ENCODE measurements at places on chromosomes 6 and 20. TPM values are rescaled to one million over a fixed set of nuclear protein-coding genes. Genes with fewer than 3 reads are reported as not detected.

The PET117 gene
- 14.1 TPM for total RNA-seq

The FLRT3 gene
- not detected for total RNA-seq

The EPHA7 gene
- total RNA-seq, result not detected

The TAAR5 gene
- total RNA-seq, result not detected

The SIRPB1 gene
- 7.2 TPM for total RNA-seq

The LY6G6C gene
- not detected for total RNA-seq

The ADTRP gene
- 7.0 TPM for total RNA-seq

The EPB41L1 gene
- total RNA-seq, result 0.30 TPM

The PACRG gene
- not detected for total RNA-seq

The CCN6 gene
- not detected for total RNA-seq

The LCA5 gene
- total RNA-seq, result 0.23 TPM

The C4A gene
- 6.7 TPM for total RNA-seq

The APOBEC2 gene
- total RNA-seq, result not detected

The HLA-DQB1 gene
- 6.3 TPM for total RNA-seq

The EYA2 gene
- not detected for total RNA-seq

The TRIM10 gene
- not detected for total RNA-seq

The CGA gene
- not detected for total RNA-seq

The NCOA7 gene
- total RNA-seq, result 75.1 TPM

The ULBP3 gene
- total RNA-seq, result not detected

The APOM gene
- total RNA-seq, result 1.3 TPM

The SLC35D3 gene
- total RNA-seq, result not detected

The RAET1E gene
- total RNA-seq, result not detected

The SIRPB2 gene
- not detected for total RNA-seq

The DYNLT2 gene
- total RNA-seq, result 4.6 TPM

The SIRPD gene
- total RNA-seq, result not detected

The OR2H1 gene
- total RNA-seq, result not detected

The RBPJL gene
- total RNA-seq, result not detected

The IL20RA gene
- not detected for total RNA-seq

The C6orf163 gene
- 5.7 TPM for total RNA-seq

The KIFC1 gene
- total RNA-seq, result 0.69 TPM

The RAMACL gene
- total RNA-seq, result 0.41 TPM

The OTOR gene
- not detected for total RNA-seq

The GJA10 gene
- not detected for total RNA-seq

The ACTL10 gene
- total RNA-seq, result 6.0 TPM

The CFB gene
- not detected for total RNA-seq

The KIAA0408 gene
- total RNA-seq, result 6.9 TPM

The ENPP5 gene
- 0.89 TPM for total RNA-seq

The BMP6 gene
- total RNA-seq, result not detected

The HLA-DQA2 gene
- total RNA-seq, result not detected

The GPX5 gene
- total RNA-seq, result not detected

The MAFB gene
- total RNA-seq, result 2.6 TPM

The FKBP1C gene
- not detected for total RNA-seq

The LY6G5C gene
- 4.4 TPM for total RNA-seq

Data from CD4-positive, alpha-beta memory T cell (primary cell).